ENCODE measurements at places on chromosomes 1 and 21.

DNA sequence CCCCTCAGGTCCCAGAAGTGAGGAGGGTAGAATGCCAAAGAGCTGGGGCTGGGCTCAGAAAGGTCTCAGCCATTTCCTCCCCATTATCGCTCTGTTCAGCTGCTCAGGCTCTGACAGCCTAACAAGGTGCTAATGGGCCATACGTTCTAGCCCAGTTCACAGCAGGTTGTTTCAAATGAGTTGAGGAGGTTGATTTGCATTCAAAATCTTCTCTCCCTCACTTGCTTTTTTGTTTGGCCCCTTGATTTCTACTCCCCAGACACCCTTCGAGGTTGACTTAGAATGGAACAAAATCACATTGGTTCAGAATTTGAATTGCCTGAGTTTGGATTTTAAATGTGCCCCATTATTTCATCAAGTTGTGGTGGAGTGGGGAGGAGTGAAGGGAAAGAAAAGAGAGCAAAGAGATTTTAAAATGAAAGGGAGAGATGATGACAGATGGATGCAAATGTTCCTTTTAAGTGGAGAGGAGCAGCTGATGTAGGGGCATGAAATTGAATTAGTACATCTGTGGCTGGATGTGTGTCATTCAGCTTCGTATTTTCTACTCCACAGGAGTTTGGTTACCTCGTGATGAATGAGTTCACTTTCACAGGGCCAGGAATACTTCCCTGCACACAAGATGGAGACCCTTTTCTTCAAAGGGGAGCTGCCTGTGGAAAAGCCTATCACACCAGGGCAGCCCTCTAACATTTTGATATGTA lies 425.8 kb upstream of the CAMK1G start:
- no peak for DNase-seq

GRCh38 chr1:51219022-51219421 lies 17.1 kb upstream of the RNF11 start:
- no peak for DNase-seq

- DNase-seq: no peak
These were observed 106.0 kb downstream of the TMEM53 start for GRCh38 chr1:44568128-44568900.

GRCh38 chr1:117921991-117922390 lies 7.4 kb downstream of the GDAP2 start:
- DNase-seq: no peak

- DNase-seq: no peak
These were observed 32.4 kb downstream of the KANK4 start for GRCh38 chr1:62286786-62287224.

DNA sequence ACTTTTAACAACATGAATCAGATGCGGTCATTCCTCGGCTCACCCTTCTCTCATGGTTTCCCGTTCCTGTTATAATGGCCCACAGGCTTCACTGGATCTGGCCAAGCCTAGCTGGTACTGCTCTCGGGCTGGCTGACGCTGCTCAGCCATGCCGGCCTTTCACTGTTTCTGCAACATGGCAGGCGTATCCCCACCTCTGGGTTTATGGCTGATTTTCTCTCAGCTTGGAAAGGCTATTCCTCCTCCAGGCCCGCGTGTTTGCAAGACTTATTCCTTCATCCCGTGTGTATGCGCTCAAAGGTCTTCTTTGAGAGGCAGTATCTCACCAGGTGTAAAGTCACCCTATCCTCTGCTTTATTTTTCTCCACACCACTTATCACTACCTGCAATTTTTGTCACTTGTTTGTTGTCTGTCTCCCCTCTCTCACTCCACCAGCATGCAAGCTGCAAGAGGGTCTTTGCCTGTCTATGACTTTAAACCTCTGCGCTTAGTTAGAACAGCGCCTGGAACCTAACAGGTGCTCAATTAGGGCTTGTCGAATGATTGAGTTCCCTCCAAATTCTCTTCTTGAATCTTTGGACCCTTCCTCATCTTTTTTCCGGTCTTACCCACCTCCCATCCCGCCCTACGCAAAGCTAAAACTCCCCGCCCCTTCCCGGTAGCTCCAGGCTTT lies 491 bp upstream of the RAP1A start:
- no peak for DNase-seq

DNA sequence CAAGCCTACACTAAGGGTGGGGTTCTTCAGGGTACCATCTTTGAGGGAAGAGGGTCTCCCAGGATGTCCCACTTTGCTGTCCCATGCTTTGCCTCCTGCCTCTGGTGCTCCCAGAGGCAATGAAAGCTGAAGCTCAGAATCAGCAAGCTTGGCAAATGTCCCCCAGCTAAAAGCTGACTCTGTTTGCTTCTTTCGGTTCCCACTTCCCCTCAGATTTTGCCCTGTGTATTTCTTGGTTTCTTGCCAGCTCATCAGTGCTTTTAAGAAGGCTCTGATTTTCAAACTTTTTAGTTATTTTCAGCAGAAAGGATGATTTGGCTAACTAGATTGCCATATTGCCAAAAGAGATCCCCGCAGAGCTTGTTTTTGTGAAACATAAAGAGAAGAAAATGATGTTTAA lies 33.1 kb upstream of the COG2 start:
- DNase-seq: no peak

GRCh38 chr1:213657013-213657412 lies 330.8 kb upstream of the PROX1 start:
- no peak for DNase-seq

DNA sequence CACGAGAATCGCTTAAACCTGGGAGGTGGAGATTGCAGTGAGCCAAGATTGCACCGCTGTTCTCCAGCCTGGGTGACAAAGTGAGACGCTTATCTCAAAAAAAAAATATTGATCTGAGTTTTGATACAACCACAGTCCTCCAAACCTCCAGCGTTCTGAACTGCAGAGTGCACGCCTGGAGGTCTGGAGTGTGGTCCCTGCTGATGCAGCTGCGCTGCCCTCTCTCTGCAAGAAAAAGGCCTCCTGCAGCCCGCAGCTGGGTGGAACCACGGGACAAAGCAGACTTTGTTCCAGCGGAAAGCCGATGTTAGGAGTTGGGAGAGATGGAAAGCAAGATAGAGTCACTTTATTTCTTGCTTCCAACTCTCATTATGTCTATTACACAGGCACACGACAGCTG lies 144.9 kb upstream of the SOD1 start:
- DNase-seq: no peak

DNA sequence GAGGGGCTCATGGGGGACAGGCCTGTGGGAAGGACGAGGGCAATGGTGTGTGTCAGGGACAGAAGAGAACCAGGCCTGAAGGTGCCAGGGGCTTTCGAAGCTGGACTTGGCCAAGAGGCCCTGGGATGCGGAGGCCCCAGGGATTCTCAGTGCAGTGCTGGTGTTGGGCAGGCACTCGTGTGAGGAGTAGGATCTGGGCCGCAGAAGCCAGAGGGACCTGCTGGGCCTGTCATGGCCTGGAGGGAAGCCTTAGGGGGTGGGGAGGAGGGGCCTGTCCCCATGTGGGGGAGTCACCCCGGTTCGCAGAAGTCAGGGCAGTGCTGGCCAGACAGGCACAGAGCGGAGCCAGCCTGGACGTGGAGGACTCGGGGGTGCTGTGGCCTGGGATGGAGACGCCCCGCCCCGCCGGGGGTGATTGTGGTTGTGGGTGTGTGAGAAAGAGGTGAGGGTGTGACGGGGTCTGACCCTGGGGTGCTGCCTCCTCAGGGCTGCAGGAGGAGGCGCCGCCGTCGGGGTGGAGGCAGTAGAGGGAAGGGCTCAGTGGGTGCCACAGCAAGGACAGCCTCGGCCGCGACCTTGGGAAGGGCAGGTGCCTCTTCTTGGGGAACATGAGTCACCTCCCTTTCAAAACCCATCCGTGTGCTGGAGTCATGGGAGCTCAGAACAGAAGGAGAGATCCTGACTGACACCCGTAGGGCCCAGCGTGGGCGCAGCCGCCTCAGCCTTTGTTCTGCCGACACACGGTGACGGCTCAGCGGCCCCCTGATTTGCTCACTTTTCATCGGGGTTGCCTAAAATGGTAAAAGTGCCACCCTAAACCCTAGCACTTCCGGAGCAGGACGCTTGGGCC lies 33.9 kb downstream of the FAAP20 start:
- no peak for DNase-seq

- DNase-seq: no peak
These were observed 494.2 kb downstream of the KIF26B start for GRCh38 chr1:245648749-245649522.

GRCh38 chr21:37297364-37297763 lies 30.2 kb upstream of the VPS26C start:
- DNase-seq: no peak

DNA sequence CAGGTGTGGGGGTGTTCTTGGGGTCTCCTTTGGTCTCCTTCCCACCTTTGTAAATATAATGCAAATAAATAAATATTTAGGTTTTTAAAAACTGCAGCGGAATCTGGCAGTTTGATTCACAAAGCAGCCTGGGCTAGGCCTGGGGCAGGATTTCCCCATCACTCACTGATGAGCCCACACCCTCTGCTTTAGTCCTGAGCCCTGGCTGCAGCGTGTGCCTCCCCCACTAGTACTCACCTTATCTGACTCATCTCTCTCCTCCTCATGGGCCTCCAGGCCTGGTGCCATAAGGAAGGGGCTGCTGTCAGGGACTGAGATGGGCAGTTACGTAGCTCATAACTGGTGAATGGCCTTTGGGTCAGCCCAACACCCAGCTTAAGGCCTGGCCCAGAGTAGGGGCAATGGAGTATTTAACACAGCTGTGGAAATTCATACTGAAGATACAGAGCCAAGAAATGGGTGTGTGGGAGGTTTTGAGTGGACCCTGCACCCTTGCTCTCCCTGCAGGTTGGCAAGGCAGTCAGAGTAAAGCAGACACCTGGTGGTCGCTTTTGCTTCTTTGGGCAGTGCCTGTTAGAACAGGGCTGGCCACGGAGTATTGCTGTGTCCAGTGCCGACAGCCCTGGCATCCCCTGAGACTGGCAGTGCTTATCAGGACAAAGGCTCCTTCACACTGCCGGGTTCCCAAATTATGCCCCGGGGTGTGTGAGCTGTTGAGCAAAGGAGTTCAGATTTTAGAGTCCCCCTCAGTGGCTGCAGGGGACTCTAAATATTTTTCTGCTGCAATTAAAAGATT lies 39.7 kb downstream of the AZIN2 start:
- no peak for DNase-seq

- DNase-seq: no peak
These were observed 176.3 kb upstream of the ZNHIT6 start for GRCh38 chr1:85884372-85885035.

- no peak for DNase-seq
These were observed 266.1 kb downstream of the TNR start for GRCh38 chr1:175477248-175477647.

- DNase-seq: no peak
These were observed 17.7 kb downstream of the RGS8 start for GRCh38 chr1:182666706-182667105.

DNA sequence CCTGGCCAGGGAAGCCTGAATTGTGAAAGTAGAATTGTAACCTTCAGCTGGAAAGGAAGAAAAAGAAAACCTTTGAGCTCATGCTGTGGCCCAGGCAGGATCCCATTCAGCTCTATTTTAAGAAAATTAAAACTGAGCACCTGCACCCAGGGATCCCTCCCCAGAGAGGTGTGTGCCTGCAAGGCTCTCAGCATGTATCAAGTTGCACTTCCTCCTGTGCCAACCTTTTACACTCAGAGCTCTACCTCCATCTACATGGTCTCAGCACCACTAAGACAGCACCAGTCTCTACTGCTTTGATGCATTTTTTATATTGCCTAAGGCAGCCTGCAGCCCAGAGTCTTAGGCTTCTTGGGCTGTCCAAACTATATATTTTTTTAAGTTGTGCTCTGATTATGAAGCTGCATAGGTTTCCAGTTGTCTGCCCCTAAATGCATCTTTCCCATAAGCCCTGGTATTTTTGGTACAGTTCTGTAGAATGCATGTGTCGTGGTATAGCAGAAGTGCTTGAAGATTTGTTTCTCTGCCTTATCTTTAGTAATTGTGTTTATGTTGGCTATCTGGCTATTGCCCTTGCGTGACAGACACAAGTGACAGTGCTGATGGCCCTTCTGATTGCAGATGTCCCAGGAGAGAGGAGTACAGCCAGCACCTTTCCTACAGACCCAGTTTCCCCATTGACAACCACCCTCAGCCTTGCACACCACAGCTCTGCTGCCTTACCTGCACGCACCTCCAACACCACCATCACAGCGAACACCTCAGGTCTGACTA lies 63.1 kb downstream of the PTPRC start:
- no peak for DNase-seq

DNA sequence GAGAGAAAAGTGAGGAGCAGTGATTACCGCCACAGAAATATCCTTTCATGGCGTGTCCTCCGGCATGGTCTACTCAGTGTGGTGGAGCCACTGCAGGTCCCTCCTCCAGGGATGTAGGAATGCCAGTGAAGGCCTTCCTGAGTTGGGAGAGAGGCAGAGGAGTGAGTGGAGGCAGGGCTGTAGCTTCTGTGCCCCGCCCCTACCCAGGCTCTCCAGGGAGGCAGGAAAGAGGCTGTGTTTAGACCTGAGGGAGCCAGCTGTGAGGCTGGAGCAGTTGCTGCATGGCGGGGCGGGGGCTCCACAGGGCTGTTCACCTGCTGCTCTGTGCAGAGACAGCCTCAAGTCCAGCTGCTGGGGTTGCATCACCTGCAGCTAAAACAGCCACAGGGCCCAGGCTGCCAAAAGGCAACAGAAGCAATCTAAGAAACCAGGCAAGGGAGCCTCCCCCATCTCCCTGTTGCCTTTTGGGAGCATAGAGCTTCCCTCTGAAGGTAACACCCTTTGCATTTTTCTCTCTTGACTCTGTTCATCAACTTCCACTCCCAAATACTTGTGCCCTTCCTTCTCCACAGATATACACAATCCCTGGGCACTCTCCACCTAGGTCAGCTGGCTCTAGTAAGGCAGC lies 801 bp upstream of the ANXA9 start:
- DNase-seq: no peak

GRCh38 chr1:71919811-71920509 lies 362.4 kb downstream of the NEGR1 start:
- DNase-seq: no peak

GRCh38 chr1:160637821-160638539 lies 8.9 kb downstream of the SLAMF1 start:
- no peak for DNase-seq

DNA sequence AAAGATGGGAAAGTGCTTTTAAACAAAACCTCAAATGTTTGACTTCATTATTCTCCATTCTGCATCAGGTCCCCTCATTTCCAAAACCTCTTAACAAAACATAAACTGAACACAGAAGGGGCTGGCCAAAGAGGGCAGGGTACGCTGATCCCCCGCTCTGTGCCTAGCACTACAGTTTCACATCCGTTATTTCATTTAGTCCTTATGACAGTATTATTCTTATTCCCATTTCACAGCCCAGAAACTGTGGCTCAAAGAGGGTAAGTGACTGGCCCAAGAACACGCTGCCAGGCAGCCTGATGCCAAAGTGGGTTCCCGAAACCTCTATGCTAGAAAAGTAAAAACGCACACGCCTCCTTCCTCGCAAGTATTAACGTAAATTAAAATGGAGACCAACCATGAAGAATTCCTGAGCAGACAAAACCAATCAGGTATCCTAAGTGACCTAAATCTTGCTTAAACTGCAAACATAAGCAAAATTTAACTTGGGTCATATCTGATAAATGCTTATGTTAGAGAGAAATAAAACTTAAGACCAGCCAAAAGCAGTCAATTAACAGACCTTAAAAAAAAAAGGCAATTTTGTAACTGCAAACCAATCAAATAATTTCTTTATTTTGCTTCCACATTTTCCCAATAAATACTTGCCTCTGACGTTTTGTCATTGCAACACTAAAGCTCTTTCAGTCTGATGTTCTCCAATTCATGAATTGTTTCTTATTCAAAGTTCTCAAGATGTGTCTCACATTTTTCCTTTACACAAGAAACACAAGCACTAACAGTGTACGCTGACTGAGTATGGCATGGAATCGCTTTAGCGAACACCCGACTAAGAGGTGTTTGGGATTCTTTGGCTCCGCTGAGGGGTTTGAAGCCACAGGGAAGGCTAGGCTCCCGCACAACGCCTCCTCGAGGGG lies 653 bp downstream of the CASP9 start:
- DNase-seq: no peak

- DNase-seq: no peak
These were observed 21.3 kb upstream of the MAPKAPK2 start for GRCh38 chr1:206663362-206663761.

Data from activated CD8-positive, alpha-beta memory T cell treated with anti-CD3 and anti-CD28 coated beads, Interleukin-2, amount 50 U/mL, for 4 hours (primary cell).